ENCODE measurements at places on chromosomes 5 and 9.

GRCh38 chr9:114499528-114499927 is 5.7 kb downstream of the WHRN start:
- no peak for DNase-seq

DNA sequence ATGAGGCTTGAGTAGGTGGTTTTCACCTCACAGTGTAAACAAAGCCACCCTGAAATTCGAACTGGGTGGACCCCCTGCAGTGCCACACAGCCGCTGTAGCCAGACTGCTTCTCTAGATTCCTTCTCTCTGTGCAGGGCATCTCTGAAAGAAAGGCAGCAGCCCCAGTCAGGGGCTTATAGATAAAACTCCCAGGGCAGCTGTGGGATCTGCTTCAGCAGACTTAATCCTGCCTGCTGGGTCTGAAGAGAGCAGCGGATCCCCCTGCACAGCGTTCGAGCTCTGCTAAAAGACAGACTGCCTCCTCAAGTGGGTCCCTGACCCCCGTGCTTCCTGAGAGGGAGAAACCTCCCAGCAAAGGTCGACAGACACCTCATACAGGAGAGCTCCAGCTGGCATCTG is 71.4 kb downstream of the CARTPT start:
- DNase-seq, result no peak

DNA sequence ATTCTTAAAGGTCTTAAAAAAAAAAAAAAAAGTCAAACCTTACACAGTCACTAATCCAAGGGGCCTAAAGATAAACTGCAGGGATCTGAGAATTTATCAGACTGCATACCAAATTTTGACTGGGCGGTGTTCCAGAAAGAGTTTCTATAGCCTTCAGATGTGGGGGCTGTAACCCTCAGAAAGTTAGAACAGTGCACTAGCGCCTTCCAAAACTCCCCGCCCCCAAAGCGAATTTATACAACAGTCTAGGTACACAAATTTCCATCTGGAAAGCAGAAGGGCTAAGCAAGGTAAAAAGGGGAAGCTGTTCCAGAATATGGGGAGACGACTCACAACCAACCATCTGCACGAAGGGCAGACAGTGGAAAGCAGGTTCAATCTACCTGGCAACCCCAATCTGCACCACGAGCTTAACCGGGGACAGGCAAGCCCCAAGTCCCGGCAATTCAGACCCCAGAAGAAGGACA is 813 bp downstream of the ERMP1 start:
- no peak for DNase-seq

DNA sequence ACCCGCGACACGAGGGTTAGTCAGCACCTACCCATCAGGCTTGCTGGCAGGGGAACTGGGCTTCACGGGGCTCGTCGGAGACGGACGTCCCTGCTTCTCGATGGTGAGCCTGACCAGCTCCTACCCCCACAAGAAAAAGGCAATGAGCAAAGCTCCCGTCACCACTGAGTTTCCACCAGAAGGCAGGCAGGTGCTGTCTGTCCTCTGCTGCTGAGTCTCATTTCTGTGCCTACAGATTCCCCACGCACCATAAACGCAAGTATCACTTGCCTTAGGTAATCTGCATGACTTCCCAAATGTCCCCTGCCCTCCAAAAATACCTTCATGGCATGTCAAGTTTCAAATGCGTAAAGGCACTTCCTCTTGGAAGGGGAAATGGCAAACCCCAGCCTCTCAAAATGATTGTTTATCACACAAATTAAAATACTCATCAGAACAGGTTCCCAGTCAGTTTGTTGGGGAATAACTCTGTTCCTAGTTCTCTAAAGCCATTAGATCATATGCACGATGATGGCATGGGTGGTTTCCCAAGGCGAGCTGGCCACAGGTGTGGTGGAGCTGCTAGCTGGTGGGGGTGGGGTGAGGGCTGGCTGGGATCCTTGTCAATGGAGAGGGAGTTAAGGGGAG is 85.0 kb downstream of the PRRT1B start:
- DNase-seq, result no peak

DNA sequence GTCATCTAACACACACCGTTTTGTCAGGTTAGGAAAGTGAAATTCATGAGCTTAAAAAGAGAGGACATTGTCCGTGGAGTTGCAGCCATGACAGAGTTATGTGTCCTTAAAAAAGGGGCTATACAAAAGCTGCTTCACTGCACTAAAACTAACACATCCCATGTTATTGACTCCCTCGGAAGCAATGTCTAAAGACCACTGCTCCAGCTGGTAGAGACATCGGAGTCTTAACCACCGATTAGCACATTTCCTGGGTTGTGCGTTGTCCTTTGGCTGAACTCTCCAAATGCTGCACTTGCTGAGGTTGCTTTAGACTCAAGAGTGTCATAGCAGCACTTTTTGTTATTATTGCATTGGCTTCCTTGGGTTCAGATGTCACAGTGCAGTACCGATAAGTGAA is 128.3 kb upstream of the C9orf72 start:
- no peak for DNase-seq

DNA sequence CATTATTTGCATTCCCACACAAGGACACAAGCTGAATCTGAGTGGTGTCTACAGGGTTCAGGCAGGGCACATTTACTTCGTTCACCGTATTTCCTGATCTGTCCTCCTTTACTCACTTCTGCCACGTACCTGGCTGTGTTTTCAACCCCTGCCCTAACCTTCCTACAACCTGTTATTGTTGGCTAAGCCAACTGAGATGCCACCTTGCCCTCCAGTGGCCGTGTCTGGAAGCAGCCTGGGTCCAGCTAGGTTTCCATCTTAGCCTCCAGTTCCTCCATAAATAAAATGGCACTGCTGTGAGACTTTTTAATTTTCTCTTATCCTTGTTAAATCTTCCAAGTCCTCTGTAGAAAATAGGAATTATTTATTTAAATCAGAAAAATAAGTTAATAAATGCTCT is 64.8 kb downstream of the ATP10B start:
- no peak for DNase-seq

GRCh38 chr5:79261897-79262296 is 26.0 kb downstream of the JMY start:
- DNase-seq, result no peak

GRCh38 chr9:101727612-101728524 is 10.6 kb downstream of the GRIN3A start:
- DNase-seq, result no peak

GRCh38 chr9:112914524-112914923 is 23.8 kb upstream of the SLC46A2 start:
- no peak for DNase-seq

DNA sequence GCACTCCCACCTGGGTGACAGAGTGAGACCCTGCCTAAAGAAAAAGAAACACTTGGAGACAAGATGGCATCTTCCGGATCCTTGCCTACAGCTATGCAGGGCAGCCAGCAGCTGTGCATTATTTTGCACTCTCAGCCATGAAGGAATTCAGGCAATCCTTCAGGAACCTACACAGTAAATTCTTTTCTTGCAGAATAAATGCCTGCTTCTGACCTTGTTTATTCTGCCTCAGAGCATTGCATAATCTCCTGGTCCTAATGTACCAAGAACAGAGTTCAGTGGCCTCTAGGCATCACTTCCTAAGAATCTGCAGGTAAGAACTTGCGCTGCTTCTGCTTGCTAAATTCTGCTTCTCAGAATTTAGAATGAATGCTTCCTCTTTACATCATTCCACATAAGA is 16.8 kb downstream of the GLDC start:
- no peak for DNase-seq

GRCh38 chr5:171474230-171474813 is 54.9 kb downstream of the FGF18 start:
- DNase-seq, result no peak

- DNase-seq, result no peak
These were observed 218.1 kb downstream of the AUH start for GRCh38 chr9:91143642-91144041.

DNA sequence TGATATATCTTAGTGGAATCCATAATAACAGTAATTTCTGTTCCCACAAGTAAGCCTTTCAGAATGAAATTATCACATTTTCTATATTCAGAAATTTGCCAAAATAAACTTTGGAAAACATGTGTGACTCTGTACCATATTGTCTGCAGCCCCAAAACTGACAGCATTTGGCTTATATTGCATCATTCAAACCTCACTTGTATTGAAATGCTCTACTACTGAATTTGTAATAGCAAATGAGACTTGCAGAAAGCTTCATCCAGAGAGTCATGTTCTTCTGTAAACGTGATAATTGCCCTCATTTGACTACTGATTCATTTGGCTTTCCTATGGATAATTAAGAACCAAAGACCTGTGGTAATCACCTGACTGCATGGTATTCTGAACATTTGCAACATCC is 1249.5 kb upstream of the CDH18 start:
- DNase-seq, result no peak

DNA sequence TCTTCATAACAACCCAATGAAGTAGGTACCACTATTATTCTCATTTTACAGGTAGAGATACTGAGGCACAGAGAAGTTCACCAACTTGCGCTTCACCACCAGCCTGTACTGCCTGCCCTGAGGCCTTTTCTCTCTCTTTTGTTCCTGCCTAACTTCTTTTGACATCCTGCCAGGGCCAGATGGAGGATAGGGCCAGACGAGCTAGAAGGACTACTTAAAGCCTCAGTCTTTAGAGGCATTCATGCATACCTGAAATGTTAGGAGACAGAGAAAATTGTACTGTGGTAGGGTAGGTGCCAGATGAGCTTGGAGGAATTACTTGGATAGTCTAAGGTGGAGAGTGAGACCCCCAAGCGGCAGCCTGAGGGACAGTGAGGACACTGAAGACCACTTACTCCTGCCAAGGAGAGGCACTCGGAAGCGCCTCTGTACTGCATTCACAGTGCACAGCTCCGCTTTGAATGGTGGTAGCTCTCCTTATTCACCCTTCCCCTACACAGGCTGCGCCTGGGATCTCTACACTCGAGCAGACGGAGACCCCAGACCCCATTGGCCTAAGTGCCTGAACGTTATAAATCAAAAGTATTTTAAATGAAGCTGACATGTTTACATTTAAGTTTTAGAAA is 6.2 kb upstream of the ORM1 start:
- DNase-seq, result no peak

GRCh38 chr5:173230690-173231380 is 4.2 kb downstream of the NKX2-5 start:
- DNase-seq, result no peak

DNA sequence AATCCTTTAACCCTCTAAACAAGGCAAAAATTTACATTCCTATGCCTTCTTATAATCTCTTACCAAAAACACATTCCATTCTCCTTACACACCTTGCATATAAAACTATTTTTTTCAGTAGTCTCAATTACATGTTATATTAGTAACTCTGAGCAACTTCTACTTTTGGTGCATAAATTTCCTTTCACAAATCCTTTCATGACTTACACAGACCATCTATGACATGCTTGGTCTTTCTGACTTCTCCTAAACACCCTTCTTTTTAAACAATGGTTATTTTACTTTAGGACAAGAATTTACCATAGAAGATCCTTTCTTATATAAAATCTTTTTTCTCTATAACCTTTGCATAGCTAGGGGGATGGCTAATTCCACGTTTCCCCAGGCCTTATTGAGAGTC is 208.0 kb upstream of the ARRDC3 start:
- no peak for DNase-seq

DNA sequence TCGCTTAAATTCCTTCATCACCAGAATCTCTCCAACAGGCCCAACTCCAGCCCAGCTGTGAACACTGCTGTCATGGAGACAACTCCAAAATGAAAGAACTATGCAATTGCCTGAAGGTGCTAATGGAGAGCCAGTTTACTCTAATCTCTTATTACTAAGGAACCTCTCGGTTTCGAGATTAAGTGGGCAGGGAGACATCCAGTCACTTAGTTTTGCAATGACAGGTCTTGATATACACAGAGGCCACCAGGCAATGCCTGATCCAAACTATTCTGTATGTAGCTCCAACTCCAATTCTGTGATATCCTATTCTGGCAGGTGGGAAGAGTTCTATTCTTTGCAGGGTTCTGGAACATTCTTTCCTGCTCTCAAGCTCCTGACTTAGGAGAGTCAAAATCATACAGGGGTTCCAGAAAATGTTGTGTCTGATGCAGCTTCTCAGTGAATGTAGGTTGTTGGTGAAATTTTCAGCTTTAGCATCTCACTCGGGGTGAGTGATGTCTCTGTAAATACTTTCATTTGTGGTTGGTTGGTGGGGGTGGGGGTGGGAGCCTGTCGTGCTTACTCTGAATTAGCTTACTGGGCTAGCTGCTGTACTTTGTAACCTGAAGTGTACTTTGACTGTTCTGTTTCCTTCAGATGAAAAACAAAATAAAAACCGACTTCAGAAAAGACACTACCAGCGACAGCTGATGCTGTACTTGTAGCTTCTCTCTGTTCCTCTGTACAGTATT is 170.9 kb downstream of the PALM2AKAP2 start:
- DNase-seq, result no peak

GRCh38 chr5:133944263-133945185 is 23.9 kb downstream of the C5orf15 start:
- no peak for DNase-seq

- DNase-seq, result no peak
These were observed 233.2 kb downstream of the FBXL17 start for GRCh38 chr5:108148715-108149139.

DNA sequence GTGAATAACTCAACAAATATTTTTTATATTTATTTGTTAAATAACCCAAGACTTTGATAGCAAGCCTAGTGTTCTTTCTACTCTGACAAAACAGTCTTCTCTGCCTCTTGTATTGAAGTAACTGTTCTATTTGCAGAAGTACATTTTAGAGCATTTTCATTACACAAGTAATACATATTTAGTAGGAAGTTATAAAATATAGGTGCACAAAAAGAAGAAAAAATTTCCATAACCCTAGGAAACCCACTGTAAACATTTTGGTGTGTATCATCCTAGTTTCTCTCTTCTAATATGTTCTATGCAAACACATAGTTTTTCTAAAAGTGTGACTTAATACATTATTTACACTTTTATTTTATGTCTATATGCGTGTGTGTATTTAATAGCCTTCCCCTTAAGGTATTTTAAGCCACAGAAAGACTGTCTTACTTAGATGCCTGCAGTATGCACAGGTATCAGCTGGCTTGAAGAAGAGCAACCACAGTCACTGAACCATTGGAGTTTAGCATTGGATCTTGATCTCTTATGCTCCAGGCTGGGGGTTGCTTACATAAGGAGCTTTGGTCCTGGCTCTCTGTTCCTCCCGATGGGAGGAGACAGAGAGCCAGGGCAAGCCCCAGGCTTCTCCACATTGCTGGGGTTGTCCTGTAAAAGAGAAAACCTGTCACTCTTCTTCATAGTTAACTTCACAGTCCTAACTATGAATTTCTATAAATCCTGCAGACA is 3.8 kb downstream of the SELENOP start:
- no peak for DNase-seq

DNA sequence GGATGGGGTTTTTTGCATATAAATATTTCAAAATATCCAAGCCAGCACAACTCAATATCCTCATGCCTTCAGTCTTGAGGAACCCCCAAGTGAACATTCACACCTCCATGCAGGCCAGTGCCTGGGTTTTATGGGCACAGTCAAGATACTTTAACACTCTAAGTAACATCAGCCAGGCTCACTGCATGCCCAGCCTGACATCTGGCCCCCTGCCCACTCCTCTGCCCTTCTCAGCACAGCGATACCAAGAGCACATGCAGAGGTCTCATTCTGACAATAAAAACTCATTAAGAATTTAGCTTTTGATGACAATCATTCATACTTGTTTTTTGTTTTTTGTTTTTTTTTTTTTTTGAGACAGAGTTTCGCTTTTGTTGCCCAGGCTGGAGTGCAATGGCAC is 250.0 kb downstream of the CWC27 start:
- no peak for DNase-seq

- no peak for DNase-seq
These were observed 126.1 kb upstream of the IFNE start for GRCh38 chr9:21608200-21608599.
